Left colon (tissue), 2 donors: ENCODE measurements at places on chromosomes 6 and 20. TPM values are rescaled to one million over a fixed set of nuclear protein-coding genes. Genes with fewer than 3 reads are reported as not detected.
A peak's percentile ranks its signal among the peaks of the same experiment; 100 is the strongest.

The FAM209B gene
- total RNA-seq = not detected

The ATP9A gene
- 66.8 TPM for total RNA-seq

The ZNF334 gene
- 8.5 TPM for total RNA-seq

The POU5F1 gene
- total RNA-seq = 6.3 TPM

The SIRPD gene
- not detected for total RNA-seq

The OPN5 gene
- not detected for total RNA-seq

The MYCT1 gene
- 3.7 TPM for total RNA-seq

The IL17A gene
- not detected for total RNA-seq

The MATN4 gene
- total RNA-seq = not detected

The ISM1 gene
- total RNA-seq = 0.25 TPM

GRCh38 chr6:119343167-119343566, 6.4 kb downstream of the MAN1A1 start:
- DNase-seq = no peak

DNA sequence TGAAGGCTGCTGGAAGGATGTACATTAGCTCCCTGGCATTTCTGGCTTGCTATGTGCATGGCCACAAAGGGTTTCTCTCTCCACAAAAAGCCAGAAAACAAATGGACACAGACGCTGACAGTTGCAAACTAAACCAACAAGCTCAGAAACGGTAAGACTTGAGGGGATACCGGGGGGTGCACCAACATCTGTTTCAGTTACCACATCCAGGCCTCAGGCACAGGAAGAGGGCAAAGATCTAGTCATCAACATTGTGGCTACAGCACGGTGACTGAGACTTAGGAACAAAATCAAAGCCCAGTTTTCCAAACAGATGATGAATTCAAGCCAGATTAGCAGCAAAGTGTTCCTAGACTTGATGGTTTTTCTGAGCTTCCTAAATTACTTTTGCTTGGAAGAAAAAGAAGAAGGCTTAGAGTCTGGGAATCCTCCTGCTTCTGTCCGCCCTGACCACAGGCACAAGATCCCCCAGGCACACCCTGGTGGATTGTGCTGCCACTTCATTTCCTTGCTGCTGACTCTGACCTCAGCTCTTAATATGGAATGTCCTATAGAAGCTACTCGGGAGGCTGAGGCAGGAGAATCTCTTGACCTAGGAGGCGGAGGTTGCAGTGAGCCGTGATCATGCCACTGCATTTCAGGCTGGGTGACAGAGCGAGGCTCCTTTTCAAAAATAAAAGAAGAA, 54.2 kb upstream of the ADGRF1 start:
- DNase-seq = no peak

- DNase-seq = no peak
Observed at GRCh38 chr20:24095756-24096155, 107.2 kb upstream of the GGTLC1 start.

GRCh38 chr6:137717074-137718073, 149.7 kb upstream of the TNFAIP3 start:
- DNase-seq = no peak

DNA sequence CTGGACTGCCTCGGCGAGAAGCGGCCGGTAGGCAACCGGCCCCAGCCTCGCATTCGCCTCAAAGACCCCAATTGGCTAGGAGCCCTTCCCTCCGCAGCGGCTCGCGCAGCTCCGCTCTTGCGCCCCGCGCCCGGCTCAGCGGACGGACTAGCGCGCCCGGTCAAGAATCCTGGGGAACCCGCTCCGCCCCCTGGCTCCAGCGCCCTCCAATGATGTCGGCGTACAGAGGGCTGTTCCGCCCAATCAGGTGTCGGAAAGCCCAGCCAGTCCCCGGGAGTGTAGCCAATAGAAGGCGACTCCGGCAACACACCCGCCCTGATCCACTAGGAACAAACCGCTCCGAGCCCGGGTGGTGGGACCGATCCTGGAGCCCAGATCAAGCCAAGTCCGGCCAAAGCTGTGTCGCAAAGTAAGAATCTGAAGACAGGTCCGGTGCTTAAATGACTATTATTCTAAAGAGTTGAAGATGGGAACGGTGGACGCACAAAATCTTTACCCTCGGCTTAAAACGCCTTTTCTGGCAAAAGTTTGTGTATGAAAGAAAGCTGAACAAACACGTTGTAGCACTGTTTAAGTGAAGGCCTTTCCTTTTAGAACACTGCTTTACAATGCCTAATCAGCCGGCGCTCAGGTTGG, 132.2 kb downstream of the OGFRL1 start:
- peak; percentile 91 for DNase-seq

GRCh38 chr20:35462351-35462750, 7.0 kb downstream of the CEP250 start:
- DNase-seq = no peak

DNA sequence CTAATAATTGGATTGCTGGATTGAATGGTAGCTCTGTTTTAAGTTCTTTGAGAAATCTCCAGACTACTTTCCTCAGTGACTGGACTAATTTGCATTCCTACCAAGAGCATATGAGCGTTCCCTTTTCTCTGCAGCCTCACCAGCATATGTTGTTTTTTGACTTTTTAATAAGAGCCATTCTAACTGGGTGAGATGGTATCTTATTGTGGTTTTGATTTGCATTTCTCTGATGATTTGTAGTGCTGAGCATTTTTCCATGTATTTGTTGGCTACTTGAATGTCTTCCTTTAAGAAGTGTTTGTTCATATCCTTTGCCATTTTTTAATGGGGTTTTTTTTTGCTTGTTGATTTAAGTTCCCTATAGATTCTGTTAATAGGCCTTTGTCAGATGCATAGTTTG, 94.7 kb upstream of the AHI1 start:
- no peak for DNase-seq

GRCh38 chr20:34675561-34675960, 1.3 kb downstream of the PIGU start:
- DNase-seq = no peak

- no peak for DNase-seq
Observed at GRCh38 chr6:80922916-80923455, 816.5 kb downstream of the BCKDHB start.

DNA sequence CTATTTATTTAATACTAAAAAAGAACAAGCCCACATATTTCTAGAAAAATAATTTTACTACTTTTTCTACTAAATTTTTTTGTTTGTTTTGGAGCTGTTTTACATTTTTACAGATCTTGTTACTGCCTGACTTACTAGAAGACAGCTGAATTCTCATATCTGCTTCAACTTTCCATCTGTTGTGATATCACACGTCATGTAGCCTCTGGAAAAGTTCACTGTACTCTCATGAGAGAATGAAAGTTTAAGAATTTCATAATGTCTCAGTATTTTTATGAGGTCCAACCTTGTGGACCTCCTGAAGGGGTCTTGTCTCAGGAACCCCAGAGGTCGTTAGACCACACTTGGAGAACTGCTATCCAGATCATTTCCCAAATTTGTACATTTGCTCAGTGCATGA, 81.7 kb upstream of the MTHFD1L start:
- DNase-seq = no peak

GRCh38 chr6:49003348-49003747, 459.7 kb downstream of the MMUT start:
- DNase-seq = no peak

DNA sequence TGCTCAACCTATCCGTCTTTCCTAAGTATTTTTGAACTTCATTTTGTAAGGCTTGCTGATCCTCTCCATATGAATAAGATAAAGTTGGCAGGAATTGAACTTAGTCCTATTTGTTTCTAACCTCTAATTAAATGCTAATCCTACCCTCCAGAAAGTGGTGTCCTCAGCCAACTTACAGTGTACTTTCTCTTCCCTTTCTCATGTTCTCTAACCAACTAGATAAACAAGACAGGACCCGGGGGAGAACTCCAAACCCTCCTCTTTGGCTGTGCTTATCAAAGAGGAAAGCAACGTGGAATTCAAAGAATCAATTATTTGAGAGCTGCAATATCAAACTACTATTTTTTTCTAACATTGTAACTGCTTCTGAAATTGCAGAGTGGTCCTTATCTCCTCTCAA, 56.5 kb upstream of the NRSN1 start:
- DNase-seq = no peak

DNA sequence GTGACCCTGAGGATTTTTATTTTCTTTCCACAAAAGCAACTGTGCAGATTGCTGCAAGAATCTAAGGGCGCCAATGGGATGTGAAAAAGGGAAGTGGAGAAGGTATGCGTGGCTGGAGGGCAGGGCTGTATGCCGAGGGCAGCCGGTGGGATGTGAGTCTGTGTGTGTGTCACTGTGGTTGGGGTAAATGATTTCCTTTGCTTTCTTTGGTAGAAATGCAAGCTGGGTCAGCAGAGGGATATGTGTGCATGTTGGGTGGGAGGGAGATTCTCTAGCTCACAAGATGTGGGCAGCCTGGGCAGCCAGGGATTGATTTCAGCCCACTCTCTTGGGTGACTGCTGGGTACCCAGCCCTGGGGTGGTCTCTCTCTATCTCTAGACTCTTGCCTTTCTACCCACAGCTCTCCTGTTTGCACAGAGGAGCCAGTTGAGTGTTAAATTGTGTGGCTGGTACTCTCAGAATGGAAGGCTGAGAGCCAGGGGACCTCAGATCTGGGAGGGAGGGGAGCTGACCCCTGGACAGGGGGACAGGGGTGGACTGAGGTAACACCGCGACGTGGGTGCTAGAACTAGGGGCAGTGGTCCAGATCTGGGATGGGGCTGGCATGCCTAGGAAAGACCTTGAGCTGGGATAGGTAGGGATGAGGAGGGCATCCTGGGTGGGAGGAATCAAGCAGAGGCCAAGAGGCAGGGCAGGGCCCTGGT, 136.8 kb upstream of the RNF24 start:
- DNase-seq = no peak

- no peak for DNase-seq
Observed at GRCh38 chr6:40817369-40817768, 221.7 kb downstream of the UNC5CL start.

DNA sequence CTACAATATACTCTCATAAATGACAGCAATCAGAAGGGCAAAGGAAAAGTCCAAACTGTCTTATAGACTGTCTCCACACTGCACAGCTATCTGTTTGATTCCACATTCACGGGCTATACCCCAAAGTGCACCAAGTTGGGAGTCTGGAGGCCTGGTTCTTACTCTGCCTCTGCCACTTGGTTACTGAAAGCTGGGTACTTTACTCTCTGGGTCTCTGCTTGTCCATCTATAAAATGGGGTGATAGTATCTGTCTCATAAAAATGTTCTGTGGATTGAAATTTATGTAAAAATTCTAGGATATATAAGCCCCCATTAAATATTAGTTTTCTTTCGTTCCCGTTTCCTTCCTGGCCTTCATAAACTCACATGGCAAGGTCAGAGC, 86.5 kb downstream of the CD164 start:
- no peak for DNase-seq

- no peak for DNase-seq
Observed at GRCh38 chr20:22682381-22682780, 98.0 kb upstream of the FOXA2 start.

- no peak for DNase-seq
Observed at GRCh38 chr20:18686696-18687095, 98.8 kb downstream of the DTD1 start.

DNA sequence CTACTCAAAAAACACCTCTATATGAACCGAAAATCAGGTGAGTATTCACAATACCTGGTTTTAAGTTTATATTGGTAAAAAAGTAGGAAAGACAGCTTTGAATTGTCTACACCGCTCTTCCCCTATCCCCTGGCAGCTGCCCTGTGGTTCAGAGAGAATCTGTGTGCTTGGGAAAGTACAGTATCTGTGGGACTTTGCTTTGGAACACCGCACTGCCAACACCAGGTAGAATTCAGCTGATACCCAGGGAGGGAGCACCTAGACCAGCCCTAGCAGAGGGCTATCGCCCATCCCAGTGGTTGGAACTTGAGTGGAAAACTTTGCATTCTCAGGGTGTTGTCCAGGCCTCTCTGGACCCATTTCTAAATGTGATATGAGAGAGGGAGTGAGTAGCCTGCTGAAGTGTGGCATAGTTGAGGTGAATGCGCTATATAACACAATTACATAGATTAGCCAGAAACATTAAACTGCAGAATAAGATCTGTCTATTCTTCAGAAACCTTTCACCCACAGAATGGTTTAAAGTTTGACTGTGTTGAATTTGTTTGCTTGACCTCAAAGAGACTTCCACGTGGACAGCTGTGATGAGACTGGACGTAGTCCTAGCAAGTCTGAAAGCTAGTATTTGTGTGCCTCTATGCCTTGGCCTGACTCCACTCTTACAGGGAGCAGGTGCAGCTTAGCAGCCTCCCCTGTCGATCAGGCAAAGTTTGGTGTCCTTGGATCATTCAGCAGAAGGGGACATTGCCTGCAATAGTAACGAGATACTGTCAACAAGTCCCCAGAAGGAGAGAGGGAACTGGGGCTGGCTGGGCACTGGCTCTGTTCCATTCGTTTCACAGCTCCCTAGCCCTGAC, 11.5 kb upstream of the MPC1 start:
- DNase-seq = no peak

DNA sequence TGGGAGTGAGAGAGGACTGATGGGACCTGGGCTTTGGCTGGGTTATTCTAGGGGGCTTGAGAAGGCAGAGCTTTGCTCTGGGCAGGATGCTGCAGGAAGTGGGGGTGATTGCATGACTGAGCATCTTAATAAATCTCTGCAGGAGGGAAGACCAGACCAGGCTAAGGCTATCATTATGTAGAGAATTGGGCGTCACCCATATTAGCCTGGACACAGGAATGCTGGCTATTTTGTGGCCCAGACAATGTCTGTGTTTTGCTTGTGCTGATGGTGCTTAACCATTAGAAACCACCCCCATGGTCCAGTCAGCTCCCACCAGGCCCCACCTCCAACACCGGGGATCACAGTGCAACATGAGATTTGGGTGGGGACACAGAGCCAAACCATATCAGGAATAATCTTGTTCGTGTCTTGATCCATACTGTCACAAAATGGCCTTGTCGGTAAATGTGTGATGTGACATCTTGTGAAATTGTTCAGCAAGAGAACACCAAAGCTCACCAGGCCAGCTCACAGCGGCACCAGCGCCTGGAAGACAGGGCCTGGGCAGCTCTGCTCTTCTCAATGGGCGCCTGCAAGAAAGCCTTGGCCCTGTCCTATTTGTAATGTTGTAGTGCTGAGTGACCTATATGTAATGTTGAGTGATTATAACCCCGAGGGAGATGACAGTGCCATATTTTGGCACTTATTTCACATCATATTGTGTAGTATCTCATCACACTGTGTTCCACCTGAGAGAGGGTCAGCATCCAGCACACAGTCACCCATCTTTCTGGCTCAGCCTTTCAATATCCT, 211.8 kb downstream of the QKI start:
- DNase-seq = no peak

GRCh38 chr20:40319056-40319455, 370.0 kb downstream of the MAFB start:
- no peak for DNase-seq

DNA sequence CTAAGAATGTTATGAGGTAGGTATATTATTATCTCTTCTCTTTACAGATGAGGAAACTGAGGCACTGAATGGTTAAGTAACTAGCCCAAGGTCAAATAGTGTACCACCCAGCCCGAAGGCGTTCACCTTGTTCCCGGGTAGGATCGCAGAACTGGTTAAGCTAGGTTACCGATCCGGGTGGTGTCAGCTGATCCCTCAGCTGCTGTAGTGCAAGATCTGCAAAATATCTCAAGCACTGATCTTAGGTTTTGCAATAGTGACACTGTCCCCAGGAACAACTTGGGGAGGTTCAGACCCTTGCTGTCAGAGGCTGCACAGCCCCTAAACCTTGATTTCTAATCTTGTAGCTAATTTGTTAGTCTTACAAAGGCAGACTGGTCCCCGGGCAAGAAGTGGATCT, 28.1 kb downstream of the SLC52A3 start:
- DNase-seq = no peak
